Calu3 (cell line): ENCODE measurements at places on chromosomes 1 and 21. TPM values are rescaled to one million over a fixed set of nuclear protein-coding genes. Genes with fewer than 3 reads are reported as not detected.

- peak; percentile 74 for DNase-seq
Observed at GRCh38 chr1:205354259-205355074, 2.3 kb downstream of the KLHDC8A start.

GRCh38 chr1:150385537-150386445 lies 21.8 kb downstream of the RPRD2 start:
- DNase-seq: no peak

EPHB2 gene
- 15.6 and 19.3 TPM in 2 replicates for total RNA-seq

GRCh38 chr1:49098866-49099265 lies 322.2 kb upstream of the BEND5 start:
- DNase-seq: no peak
